CD4-positive, alpha-beta T cell treated with Interleukin-2 at 100 ng/mL for 4 hours (primary cell): ENCODE measurements at places on chromosomes 1 and 21.

GRCh38 chr21:45386336-45386727, 18.6 kb upstream of the COL18A1 start:
- no peak for DNase-seq

DNA sequence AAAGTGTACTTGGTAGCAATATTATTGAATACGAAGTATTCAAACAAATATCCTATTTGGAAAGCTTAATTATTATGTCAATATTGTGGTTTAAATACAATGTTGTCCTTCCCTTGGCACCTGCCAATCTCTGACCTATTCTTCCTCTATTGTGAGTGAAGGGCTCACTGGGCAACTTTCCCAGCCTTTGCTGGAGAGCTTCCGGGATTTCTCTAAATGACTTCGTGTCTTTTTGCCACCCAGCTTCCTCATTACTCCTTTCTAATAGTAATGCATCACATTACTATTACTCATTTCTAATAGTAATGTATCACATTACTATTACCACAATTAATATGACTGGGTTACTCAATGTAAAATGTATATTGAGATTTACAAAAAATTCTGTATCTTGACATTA, 880.6 kb downstream of the BRINP3 start:
- DNase-seq, result no peak

GRCh38 chr1:203479646-203480045, 4.0 kb downstream of the PRELP start:
- DNase-seq, result no peak

DNA sequence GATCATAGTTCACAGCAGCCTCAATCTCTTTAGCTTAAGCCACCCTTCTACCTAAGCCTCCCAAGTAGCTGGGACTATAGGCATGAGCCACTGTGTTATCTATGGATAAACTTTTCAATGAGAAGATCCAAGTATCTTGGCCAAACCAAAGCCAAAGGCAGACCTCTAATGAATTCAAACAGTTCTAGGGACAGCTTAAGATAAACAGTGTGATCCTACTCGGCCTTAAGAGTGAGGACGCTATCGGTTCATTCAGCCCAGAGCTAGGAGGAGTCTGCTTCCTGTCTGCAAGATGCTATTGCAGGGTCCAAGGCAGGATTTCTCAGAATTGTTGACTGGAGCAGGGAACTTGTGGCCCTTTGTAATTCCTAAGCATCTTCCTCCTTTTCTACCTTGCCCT, 368.7 kb downstream of the ST6GALNAC3 start:
- DNase-seq, result no peak

DNA sequence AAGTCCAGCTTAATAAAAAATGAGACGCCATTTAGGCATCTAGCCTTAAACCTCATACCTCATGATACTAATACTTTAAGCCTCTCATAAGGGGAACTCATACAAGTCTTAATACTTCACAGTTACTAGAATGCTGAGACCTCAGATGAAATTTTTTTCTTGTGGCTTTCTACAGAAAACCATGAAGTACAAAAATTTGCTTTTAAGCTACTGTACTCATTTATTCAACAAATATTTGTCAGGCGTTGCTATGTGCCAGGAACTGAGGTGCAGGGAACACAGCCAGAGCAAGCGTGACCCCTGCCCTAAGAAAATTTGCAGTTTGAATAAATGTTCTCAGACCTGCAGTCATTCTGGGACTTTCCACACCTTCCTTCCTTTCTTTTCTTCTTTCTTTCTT, 150.6 kb downstream of the MRPL39 start:
- peak; percentile 71 for DNase-seq

- DNase-seq, result no peak
Measured at GRCh38 chr1:163813251-163813650, 491.5 kb downstream of the NUF2 start.

- peak; percentile 57 for DNase-seq
Measured at GRCh38 chr1:35577071-35577998, 4.2 kb downstream of the TFAP2E start.

DNA sequence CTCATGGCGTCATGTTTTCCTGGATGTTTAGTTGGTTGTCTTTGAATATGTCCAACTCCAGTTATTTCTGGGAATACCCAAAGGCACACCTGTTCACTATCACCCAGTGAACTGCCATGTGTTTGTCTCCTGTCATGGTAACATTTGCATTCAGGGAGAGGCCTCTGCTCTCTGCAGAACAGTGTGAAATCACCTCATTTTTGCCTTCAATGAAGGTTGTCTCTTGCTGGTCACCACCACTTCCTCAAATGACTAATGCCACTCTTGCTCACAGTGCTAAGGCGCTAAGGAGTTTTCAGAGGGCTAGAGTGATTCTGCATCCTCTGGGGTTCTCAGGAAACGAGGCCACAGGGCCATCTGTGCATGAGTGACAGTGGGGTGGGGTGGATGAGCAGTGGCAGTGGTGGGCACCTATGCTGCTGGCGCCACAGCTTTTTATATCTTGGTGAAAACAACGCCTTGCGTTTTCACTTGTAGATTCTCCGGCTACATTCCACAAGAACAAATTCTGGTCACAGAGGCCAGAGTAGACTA, 60.0 kb upstream of the ATP5PO start:
- peak; percentile 92 for DNase-seq

DNA sequence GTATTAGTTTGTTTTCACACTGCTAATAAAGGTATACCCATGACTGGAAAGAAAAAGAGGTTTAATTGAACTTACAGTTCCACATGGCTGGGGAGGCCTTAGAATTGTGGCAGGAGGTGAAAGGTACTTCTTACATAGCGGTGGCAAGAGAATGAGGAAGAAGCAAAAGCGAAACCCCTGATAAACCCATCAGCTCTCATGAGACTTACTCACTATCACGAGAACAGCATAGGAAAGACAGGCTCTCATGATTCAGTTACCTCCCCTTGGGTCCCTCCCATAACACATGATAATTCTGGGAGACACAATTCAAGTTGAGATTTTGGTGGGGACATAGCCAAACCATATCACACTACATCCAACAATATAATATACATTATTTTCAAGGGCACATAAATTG, 145.7 kb upstream of the BARHL2 start:
- no peak for DNase-seq

DNA sequence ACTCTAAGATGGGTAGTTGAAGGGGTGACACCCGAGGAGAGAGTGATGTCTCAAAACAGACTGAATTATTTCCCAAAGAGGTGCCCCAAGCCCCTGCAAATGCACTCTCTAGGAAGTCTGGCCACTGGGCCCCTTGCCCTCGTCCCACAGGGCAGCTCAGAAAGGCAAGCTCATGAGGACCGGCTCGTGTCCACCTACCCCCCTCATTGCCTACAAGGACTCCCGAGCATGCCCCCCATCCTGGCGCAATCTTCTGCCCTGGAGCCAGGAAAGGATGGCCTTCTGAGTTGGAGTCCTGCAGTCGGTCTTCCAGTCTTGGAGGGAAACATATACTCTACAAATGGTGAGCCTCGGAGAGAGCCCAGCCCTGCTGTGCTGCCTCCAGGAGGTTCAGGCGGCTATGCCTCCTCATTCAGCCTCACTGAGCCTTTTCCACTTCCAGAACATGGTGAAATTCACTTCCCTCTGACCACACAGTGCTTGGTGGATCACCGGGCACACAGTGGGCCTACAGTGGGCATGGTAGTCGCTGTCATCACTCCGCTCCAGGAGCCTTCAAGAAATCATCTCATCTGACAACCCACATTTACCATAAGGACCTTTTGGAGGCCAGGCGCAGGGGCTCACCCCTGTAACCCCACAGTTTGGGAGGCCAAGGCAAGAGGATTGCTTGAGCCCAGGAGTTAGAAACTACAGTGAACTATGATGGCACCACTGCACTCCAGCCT, 5.8 kb upstream of the WNT3A start:
- DNase-seq, result no peak

DNA sequence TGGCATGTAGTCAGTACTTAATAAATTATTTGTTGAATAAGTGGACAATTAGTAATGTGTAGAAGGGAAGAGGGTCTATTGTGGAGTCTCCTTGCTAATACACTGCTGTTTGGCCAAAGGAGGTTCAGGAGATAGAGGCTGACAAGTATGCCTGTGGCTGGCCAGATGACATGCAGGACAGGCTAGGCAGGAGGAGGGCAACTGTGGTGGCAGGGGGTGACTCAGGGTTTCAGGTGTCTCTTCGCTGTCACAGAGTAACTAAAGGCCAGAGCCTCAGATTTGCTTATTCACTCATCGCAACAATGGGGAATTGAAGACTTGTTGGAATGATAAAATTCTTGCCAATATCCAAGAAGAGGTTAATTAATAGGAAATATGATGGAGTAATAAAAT, 33.1 kb downstream of the THRAP3 start:
- no peak for DNase-seq

GRCh38 chr1:228987286-228987685, 252.0 kb downstream of the RHOU start:
- DNase-seq, result no peak

DNA sequence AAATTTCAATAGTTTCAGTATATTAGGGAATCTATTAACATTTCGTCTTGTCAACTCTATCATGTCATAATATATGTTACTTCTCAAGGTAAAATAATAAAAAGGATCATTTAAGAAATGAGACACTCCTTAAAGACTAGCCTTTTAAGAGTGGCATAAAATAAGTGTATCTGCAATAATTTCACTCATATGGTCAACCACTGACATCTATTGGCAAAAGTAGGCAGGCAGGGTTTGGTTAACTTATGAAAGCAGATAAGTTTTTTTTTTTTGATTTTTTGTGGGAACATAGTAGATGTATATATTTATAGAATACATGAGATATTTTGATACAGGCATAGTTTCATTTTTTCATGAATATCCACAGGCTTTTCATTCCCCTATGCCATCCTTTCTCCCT, 5.5 kb upstream of the RGS21 start:
- DNase-seq, result no peak

DNA sequence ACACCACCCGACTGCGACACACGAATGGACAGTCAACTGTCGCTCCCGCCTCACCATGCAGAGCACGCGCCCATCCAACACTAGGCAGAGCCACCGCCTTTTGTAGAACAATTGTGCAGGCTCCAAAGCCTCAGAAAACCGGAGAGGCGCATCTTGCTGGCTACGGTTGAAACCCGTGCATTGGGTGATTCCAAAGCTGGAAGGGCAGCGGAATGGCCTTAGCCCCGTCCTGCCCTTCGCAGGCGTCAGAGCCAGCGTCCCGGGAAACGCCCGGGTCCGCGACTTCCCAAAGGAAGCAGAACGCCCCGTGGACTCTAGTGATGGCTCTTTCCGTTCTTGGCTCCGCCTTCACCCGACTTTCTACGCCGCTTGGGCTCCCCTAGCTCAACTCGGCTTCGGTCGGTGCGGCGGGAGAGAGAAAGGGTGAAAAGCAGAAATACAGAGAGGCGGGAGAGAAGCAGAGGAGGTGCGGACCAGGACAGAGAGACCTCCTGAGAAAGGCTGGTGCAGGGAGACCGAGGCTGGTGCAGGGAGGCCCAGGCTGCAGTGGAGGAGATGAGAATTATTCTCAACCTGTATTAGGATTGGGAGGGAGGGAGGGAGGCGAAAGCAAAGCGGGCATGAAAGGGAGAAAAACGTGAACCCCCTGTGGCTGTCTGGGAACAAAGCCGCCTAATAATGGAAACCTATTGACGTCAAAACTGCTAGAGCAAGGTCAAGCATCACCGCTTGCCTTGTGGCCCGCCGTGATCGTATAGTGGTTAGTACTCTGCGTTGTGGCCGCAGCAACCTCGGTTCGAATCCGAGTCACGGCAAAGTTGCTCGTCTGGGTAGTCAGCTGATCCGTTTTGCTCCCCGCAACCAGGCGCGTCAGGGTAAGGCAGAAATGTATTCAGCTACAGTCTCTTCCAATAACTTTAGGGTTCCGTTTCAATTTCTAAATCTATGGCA, 99.5 kb downstream of the PRKAB2 start:
- no peak for DNase-seq

DNA sequence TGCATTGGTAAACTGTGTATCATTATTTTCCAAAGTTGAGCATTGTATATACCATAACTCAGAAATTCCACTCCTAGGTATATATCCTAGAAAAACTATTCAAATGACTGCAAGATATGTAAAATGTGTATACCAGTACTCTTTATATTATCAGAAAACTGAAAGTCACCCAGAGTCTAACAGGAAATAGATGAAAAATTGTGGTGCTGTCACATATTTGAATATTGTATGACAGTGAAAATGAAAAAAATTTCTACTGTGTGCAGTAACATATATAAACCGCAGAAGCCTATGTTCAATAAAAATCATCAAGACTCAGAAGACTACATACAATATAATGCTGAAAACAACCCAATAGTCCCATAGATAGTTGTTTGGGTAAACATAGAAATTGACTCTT, 74.4 kb upstream of the LYPLAL1 start:
- no peak for DNase-seq

DNA sequence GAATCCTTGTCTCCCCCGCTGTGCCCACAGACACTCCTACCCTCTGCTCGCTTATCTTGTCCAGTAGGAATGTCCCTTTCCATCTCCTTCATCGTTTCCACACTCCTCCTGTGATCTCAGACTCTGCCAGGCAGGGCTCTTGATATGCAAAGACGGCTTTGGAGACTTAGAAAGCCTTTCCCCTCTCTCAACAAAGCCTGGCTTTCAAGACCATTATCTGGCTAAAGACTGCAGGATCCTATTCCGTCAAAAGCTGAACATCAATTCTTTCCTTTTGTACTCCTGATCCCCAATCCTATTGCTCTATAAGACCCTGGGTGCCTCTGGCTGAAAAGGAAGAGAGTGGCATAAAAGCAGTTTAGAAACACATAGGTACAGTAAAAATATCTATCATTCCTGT, 63.9 kb downstream of the SDC3 start:
- DNase-seq, result no peak

- no peak for DNase-seq
Measured at GRCh38 chr1:38139738-38140487, 93.3 kb upstream of the POU3F1 start.

DNA sequence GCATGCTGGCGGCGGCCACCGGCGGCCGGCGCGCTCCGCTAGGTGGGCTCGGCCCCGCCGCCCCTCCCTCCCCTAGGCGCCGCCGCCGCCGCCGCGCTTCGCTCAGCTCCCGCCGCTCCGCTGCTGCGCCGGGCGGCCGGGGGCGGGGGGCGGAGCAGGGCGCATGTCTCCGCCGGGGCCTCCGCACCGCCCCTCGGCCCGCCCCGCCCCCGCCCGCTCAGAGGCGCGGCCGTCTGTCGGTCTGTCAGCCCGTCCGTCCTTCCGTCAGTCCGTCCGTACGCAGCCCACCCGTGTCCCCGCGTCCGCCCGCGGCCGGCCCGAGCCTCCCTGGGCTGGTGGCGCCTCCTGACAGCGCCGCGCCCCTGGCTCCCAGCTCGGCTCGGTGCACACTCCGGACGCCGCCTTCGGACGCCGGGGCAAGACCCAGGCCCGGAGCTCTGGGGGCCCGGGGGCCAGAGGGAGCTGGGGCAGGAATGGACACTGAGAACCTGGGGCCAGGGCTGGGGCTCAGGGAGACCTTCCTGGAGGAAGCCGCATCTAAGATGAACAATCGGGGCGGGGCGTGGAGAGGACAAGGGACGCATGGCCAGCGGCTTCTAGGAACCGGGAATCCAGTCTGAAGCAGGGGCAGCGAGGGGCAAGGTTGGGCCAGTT, at the start of gene GPR153:
Gene GPR153 (minus strand): TSS at position 138 of the 654 bp plus-strand sequence. CDS start 6,193 bp downstream, outside the sequence.
- DNase-seq, result peak; percentile 27
